ENCODE measurements at places on chromosomes 13 and 19.

DNA sequence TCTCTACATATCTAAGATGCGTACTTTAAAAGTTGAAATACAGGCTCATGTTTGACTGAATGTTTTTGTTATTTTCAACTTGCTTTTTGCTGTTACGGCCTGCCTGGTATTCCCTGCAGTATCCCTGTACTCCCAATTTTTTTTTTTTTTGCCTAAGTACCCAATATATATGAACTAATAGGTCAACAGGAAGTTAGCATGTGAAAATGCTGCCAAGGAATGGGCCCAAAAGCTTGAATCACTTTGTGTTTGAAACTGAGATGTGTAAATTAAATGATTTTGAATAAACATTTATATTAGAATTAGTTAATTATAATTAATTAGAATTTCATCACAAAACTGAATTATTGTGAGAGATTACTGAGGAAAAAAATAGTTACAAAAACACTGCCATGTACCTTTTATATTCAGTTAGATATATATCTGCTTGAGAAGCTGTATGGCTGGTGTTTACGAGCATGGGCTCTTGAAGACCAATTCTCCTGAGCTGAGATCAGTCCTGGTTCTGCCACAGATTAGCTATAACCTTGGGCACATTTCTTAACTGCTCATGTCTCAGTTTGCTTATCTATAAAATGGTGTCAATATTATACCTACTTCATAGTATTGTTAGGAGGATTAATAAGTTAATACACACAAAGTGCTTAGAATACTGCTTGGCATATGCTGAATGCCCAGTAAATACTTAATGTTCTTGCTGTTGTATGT is 16.0 kb downstream of the TDRD3 start:
- DNase-seq, result no peak

DNA sequence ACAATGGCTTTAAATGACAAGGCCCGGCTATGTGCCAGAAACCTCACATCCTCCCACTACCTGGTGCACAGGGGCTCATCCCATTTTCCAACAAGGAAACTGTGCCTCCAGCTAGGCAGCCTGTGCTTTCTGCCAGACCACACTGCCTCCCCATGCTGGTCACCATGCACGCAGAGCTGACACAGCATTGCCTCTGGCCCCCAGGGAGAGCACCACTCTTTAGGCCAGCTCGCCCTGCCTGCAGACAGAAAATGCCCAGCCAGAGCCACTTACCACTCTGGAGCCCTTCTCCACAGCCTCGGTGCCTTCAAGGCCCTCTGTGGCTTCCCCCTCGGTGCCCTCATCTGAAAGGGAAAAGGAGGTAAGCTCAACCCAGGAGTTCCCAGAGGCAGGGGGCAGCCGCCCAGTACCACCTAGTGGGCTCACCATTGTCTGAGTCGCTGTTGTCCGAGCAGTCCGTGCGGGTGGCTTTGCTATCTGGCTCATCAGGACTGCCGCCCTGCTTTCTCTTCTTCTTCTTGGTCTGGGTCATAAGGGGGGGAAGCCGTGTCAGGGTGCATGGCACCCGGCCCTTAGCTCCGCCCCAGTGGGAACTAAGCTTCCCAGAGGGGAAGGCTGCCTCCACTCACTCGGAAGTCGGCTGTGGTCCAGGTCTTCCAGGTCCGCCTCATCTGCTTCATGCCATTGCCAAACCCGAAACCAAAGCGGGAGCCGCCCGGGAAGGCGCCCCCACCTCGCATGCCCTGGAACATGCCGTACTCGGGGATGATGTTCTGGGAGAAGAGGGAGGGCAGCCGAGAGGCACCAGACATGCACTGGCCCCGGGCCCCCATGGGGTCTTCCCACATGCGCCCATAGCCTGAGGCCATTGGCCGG is 18.0 kb downstream of the AKAP8L start:
- DNase-seq, result no peak

DNA sequence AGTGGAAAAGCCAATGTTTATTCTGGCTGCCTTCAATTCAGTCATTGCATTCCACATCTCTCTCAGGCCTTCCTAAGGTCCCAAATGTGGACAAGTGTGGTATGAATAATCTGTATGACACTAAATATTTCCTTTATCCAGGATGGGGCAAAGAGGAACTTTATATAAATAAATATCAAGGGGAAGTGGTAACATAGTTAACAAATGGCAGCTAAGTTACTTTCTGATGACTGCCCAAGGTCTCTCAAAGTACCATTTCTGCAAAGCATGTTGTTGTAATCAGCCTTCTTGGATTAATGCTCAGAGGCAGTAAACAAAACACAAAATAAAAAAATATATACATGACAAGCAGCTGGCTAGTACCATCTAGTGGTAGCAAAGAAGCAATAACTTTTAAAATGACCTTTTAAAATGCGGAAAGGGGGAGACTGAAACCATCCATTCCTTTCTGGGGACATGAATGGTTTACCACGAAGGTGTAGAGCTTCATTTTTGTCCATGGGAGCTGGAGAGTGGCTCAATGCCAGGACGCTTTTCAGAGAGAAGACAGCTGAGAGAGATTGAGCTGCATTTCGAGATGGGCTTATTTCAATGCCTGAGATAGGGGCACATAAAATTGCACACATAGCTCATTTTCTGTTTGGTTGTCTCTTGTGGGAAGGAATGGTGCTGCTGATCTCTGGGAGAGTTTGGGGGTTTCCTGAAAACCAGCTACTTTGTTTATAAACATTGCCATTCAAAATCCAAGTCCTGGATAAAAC is 259.2 kb downstream of the RFC3 start:
- DNase-seq, result no peak

DNA sequence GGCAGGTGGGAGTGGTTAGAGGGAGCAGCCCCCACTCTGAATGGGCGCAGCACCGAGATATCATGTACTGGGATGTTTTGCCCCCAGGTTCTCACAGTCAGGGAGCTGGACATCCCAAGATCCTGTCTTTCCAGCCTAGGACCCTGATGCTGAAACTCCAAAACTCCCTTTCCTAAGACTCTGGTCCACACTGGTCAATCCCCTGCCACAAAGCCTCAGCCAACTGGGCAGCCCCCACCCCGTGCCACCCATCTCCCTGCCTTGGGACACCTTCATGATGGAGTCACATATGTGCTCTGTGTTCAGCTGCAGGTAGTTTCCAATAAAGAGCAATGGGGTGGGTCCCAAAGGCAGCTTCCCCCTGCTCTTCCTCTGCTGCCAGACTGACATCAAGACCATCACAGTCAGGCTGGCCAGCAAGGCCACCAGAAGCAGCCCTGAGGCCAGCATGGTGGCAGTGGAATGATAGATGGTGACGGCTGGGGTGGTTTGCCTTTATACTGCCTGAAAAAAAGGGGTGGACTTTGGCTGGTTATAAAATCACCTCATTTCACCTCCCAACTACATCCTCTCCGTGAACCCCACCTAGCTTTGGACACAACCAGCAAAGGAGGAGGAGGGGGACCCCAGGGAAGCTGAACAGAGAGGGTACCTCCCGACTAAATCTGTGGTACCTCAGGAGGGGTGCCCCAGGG is 36.3 kb downstream of the CYP2B6 start:
- no peak for DNase-seq

- DNase-seq, result peak; percentile 99
Observed at GRCh38 chr19:48332662-48333466, 7.5 kb downstream of the EMP3 start.

DNA sequence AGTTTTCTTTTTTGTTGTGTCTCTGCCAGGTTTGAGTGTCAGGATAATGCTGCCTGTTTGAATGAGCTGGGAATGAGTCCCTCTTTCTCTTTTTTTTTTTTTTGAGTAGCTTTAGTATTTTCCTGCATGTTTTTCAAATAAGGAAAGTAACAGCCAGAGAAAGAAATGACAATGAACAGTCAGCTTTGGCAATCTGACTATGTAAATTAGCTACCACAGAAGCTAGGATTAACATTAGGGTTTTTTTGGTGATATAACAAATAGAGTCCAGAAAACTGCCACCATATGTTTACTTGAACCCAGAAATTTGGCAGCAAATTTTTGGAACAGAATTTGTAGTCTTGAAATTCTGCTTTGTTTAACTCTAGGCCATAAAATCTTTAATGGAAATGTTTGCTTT is 50.5 kb downstream of the SGCG start:
- DNase-seq, result no peak

DNA sequence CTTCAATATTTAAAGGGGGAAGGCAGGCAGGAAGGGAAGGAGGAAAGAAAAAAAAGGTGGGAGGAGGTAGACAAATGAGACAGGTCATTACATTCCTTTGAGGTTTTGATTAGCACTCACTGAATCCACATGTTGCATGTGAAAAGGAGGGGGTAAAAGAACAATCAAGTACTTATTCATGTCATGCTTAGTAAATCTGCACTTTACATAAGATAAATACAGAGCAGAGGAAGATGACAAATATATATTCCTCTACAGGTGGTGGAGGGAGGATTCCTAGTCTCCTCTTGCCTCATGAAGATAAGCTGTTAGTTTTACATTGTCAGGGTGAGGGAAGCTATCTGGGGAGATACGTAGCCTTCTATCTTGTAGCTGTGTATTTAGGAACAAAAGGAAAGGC is 1645.4 kb upstream of the SPRY2 start:
- DNase-seq, result no peak

DNA sequence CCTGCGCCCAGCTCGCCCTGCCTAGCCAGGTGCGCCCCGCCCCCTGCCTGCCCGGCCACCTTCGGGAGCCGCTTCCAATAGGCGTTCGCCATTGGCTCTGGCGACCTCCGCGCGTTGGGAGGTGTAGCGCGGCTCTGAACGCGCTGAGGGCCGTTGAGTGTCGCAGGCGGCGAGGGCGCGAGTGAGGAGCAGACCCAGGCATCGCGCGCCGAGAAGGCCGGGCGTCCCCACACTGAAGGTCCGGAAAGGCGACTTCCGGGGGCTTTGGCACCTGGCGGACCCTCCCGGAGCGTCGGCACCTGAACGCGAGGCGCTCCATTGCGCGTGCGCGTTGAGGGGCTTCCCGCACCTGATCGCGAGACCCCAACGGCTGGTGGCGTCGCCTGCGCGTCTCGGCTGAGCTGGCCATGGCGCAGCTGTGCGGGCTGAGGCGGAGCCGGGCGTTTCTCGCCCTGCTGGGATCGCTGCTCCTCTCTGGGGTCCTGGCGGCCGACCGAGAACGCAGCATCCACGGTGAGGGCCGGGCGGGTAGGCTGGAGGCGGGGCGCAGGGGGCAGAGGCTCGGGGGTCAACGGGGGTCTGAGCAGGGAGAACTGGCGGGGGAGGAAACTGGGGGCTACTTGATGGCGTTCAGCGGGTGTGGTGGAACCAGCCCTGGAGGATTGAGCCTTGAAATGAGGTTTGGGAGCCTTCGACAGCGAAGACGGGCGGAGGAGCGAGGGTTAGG is at the start of gene SPINT2:
TSS of gene SPINT2 (plus strand) at position 88 of the 727 bp plus-strand sequence. CDS start at position 408, 320 bp downstream.
- peak; percentile 73 for DNase-seq

Measured in NCI-H1092 (cell line).